ENCODE measurements at places on chromosomes 5 and 9. TPM values are rescaled to one million over a fixed set of nuclear protein-coding genes. Genes with fewer than 3 reads are reported as not detected.
A peak's percentile ranks its signal among the peaks of the same experiment; 100 is the strongest.

DNA sequence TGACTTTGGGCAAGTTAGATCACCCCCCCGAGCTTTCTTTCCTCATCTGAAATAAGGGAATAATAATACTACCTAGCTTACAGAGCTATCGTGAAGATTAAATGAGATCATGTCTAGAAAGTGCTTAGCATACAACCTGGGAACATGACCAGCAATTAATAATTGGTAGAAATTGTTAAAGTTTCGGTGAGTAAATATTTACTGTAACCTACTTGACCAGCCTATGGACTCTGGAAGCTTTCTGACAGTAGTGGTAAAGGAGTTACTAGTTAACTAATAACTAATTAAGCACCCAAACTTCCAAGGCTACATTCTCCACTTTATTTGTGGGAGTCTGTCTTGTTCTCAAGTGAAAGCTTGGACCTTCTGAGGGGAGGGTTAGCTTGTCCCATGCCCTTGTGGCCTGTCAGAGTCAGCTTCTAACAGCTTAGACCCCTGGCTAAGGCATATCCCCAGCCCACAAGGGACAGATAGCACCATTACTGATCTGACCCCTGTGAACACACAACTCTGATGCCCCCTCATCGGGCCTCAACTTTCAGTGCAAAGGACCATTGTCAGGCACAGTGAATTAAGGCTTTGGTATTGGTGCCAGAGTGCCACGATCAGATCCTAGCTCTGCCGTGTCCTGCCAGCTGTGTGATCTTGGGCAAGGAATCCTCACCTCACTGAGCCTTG lies 58.7 kb upstream of the SAP30L start:
- ATAC-seq, result no peak

Gene PCDHB6
- not detected for total RNA-seq

GRCh38 chr5:91225848-91226686 lies 157.1 kb downstream of the ARRDC3 start:
- ATAC-seq, result peak; percentile 73

Gene ANKRD18A
- total RNA-seq, result 5.7 TPM

- no peak for ATAC-seq
Observed at GRCh38 chr9:19488721-19489120, 79.9 kb downstream of the ACER2 start.

DNA sequence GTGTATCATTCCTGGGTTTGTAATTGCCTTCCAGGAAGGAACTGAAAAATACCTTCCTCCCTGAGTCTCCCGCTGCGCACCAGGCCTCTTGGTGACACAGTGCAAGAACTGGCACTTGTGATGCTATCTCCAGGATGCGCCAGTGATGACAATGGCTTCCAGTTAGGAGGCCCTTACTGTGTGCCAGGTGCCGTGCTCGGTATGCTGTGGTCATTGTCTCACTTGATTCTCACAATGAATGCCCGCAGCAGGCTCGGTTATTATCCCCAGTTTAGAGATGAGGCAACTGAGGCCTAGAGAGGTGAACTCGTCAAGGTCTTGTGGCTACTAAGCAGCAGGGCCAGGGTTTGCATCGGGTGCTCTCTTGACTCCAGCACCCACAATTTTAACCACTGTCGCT lies 31.5 kb upstream of the SLC2A8 start:
- ATAC-seq, result no peak

- no peak for ATAC-seq
Observed at GRCh38 chr5:308672-309271, 12.7 kb upstream of the AHRR start.

Gene SMAD5
- 21.7 TPM for total RNA-seq

DNA sequence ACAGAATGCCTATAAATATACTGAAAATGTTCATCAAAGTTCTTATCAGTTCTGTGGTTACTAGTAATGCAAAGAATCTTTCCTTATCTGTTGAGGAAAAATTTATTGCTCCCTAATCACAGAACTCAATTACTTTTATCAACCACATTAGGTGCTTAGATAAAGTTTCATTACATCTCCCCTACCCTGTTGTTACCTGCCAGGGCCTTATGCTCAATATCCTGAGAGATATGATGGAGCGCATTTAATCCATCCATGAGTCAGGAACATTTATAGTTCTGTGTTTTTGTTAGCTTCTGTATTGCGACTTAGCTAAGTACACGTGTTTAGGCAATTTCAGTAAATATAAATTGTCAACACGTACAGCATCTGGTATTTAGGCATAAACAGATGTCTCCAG lies 164.3 kb upstream of the ST8SIA4 start:
- no peak for ATAC-seq

Gene MZB1
- 39.9 TPM for total RNA-seq

Gene C9orf153
- total RNA-seq, result 0.26 TPM

Gene GOLM1
- 2.0 TPM for total RNA-seq

DNA sequence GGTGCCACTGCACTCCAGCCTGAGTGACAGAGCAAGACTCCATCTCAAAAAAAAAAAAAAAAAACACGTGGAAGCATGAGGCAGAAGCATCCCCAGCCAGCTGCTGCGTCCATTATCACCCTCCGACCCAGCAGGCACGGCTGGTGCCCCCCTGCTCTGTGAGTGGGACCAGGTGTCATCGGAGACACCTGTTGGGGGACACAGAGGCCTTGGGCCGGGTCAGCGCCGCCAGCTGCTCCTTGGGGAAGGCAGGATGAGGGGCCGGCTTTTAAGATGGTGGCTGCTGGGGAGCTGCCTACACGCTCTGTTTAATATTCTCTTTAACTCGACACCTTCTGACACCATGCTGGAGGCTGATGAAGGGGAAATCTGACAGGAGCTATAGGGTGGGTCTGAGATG lies 80.2 kb upstream of the RUFY1 start:
- ATAC-seq, result no peak
